Calu3 (cell line): ENCODE measurements at places on chromosomes 4 and X.

DNA sequence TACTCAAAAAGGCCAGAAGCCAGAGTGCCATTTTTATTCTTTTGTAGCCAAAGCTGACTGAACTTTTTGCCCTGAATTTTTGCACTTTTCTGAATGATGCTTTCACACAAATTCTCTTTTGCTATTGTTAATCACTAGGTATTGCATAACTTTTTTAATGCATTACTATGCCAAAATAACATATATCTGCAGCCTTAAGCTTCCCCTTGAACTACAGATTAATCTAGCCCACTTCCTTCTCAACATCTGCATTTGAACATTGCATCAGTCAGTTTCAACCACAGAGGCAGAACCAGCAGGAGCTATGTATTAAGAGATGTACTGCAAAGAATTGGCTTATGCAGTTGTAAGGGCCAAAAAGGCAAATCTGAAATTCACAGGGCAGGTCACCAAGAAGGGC is 197.6 kb upstream of the GYPA start:
- H3K4me1 ChIP-seq, result peaks cover 20% of the 10 kb centered on the region
- no peak overlapping the region for H3K4me3 ChIP-seq
- H3K27me3 ChIP-seq, result no peaks in the 10 kb centered on the region
- no peaks in the 10 kb centered on the region for H3K36me3 ChIP-seq

GRCh38 chr4:168731006-168731636 is 234.3 kb downstream of the PALLD start:
- H3K4me1 ChIP-seq, result no peaks in the 10 kb centered on the region
- H3K27me3 ChIP-seq, result no peaks in the 10 kb centered on the region
- no peak overlapping the region for H3K27ac ChIP-seq
- no peak for DNase-seq
- no peaks in the 10 kb centered on the region for H3K36me3 ChIP-seq
- no peak overlapping the region for H3K4me3 ChIP-seq

- H3K36me3 ChIP-seq, result no peaks in the 10 kb centered on the region
- DNase-seq, result no peak
- no peaks in the 10 kb centered on the region for H3K4me1 ChIP-seq
These were observed 55.3 kb downstream of the TMPRSS11F start for GRCh38 chr4:68074397-68074796.

DNA sequence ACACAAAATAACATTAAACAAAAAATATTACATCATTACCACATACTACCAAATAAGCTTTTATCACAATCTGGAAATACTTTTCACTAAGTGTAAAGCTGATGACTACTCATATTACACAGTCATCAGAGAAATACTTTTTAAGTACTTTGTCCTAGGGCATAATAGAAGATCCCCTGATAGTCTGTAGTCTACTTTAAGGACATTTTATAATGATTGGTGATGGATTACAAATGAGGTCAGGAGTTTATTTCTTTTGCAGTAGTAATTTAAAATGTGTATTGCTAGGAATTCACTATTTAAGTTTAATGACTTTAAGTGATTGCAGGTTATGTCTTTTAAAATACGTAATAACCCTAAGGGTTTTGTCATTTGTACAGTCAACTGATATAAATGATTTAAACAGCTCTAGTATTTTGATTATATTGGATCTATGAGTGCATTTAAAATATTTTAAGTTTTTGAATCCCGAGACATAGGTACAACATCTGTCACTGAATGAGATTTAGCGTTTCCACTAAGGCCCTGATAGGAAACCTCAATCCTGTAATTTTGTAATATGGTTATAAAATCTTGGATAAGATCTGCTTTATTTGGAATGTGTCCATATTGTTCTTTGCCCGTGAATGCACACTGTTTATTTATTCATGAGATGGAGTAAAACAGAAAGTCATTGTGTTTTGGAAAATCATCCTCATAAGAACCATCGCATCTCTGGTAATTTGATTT is 189.5 kb downstream of the ARAP2 start:
- no peaks in the 10 kb centered on the region for H3K4me1 ChIP-seq
- H3K36me3 ChIP-seq, result no peaks in the 10 kb centered on the region
- no peaks in the 10 kb centered on the region for H3K27me3 ChIP-seq
- no peak overlapping the region for H3K27ac ChIP-seq
- H3K4me3 ChIP-seq, result no peak overlapping the region
- no peak for DNase-seq

- H3K27ac ChIP-seq, result peak overlapping the region; percentile 81
- H3K36me3 ChIP-seq, result peaks cover 10% of the 10 kb centered on the region
- peak overlapping the region; percentile 40 for H3K4me3 ChIP-seq
- DNase-seq, result no peak
These were observed 10.8 kb upstream of the PHKA2 start for GRCh38 chrX:18994713-18995112.

DNA sequence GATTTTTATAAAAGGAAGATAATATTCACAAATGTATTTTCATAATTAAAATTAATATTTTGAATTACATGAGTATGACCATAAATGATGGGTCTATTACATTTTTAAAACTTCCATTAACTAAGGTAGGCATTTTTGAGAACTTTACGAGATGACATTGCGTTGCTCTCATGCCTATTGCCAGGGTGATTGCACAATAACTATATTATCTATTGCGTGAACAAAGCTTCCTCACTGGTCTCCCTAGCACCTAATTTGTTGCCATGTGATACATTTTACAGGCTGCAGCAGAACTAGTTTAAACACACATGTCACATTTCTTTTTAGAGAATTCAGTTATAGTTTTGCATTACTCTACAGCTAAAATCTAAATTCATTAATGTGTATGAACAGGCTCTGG is 289.7 kb upstream of the GRID2 start:
- no peaks in the 10 kb centered on the region for H3K36me3 ChIP-seq
- no peak overlapping the region for H3K4me3 ChIP-seq
- DNase-seq, result no peak
- no peaks in the 10 kb centered on the region for H3K4me1 ChIP-seq
- no peak overlapping the region for H3K27ac ChIP-seq
